Effector memory CD4-positive, alpha-beta T cell (primary cell): ENCODE measurements at places on chromosomes 3 and 15.

DNA sequence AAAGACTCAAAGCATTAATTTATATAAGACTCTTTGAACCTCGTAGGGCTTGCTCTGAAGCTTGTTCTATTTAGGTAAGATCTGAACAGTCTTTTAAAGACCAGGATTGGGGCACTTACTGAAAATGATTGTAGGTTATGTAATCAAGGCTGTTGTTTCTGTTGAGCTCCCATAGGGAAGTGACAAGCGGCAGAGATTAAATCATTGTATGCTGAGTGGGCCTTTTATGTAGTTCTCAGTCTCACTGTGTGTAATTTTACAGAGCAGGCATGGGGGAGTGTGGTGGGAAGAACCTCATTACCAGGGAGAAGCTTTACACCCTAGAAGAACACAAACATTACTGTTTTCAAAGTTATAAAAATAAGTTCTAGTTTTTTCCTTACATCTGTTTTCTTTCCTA lies 160.0 kb upstream of the SNTN start:
- no peak for DNase-seq

DNA sequence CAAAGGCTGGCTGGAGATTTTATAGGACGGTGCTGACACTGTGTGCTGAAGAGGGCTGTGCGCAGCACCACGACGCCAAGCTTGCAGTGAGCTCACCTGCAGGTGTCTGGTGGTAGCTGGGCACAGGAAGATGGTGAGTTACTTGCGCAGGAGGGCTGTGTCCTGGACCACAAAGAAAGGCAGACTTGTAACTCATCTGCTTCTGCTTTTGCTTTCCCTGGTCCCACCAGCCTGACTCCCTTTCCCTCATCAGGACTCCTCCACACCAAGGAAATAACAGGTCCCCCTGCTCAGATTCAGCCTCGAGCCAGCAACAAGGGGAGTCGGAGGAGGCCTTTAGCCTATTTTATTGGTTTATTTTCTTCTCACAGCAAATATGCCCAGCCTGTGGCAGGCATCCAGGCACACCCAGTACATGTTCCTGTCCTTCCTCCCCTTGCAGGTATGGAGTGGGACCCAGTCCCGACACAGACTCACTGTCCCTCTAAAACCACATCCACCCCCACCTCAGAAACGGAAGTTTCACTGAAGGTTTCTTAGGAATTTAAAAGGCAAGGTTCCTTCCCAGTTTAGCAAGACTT lies 35.6 kb upstream of the FLNB start:
- DNase-seq: no peak

- no peak for DNase-seq
Observed at GRCh38 chr15:28129231-28129848, 30.2 kb upstream of the OCA2 start.

- no peak for DNase-seq
Observed at GRCh38 chr3:46222435-46223161, 14.5 kb upstream of the CCR1 start.

GRCh38 chr15:80188251-80188650 lies 35.5 kb downstream of the FAH start:
- no peak for DNase-seq

GRCh38 chr3:44680921-44681455 lies 31.5 kb upstream of the ZNF502 start:
- DNase-seq: no peak

DNA sequence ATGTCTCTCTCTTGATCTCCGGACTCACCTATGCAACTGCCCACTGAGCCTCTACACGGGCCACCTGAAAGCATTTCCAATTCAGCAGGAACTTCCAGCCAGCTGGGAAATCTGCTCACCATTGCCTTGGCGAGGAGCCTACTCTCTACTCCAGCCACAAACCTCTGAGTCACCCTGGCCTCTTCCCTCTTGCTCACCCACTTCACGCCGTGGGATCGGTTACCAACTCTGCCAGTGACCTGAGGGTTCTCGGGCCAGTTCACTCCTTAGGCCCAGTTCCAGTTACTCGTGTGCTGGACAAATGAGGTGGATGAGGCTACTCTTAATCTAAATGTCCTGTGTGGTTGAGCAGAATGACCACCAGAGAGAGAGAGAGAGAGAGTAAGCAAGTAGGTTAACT lies 70.1 kb downstream of the CEMIP start:
- no peak for DNase-seq

DNA sequence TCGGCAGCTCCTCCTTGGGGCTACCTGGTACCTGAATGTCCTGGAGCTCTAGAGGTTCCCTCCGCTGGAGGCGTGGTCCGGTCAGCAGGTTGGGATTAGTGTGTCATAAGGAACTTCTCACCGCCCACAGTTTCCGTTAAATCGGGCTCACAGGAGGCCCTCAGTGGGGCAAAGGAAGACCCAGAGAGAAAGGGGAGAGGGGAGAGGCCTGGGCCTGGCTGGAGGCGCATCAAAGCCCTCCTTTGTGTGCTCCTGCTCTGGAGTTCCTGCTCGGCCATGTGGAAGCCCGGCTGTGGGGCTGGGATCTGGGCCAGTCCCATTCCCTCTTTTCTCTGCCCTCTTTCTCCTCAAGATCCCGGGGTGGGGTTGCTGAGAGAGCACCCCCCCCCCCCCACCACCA lies at the start of gene RLBP1:
Gene RLBP1, minus strand, starts transcription at position 37 of the 400 bp plus-strand sequence. CDS start 2,604 bp downstream, outside the sequence.
- no peak for DNase-seq

- no peak for DNase-seq
Observed at GRCh38 chr15:90893175-90894090, 9.1 kb downstream of the FES start.

DNA sequence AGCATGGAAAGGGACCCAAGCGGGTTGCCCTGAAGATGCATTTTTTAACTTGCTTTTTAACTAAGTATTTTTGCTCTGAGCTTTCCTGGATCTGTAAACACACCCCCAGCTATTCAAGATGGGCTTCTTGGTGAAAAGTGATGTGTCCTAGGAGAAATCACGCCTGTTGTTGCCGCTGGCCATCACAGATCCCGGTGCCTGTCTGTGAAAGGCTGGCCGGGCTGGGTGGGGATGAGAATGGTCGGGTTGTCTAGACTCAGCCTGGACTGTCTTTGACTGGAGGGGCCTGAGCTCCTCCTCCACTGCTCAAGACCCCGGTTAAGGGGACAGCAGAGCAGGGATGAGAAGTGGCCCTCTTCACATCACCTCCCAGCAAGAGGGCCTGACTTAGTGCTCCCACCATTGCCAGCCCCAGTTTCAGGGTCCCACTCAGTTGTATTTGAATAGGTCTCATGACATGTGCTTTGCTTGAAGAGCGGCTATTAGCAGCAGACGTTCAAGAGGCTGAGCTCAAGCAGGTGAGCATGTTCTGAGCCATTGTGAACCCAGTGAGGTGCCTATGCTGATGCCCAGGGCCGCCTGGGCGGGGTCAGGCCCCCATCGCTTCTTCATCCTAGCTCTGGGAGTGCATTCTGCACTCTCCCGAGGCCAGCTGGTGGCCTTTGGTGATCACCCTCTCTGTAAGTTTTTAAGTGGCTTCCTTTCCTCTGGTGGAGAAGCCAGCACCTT lies 79.9 kb downstream of the IGF1R start:
- no peak for DNase-seq

DNA sequence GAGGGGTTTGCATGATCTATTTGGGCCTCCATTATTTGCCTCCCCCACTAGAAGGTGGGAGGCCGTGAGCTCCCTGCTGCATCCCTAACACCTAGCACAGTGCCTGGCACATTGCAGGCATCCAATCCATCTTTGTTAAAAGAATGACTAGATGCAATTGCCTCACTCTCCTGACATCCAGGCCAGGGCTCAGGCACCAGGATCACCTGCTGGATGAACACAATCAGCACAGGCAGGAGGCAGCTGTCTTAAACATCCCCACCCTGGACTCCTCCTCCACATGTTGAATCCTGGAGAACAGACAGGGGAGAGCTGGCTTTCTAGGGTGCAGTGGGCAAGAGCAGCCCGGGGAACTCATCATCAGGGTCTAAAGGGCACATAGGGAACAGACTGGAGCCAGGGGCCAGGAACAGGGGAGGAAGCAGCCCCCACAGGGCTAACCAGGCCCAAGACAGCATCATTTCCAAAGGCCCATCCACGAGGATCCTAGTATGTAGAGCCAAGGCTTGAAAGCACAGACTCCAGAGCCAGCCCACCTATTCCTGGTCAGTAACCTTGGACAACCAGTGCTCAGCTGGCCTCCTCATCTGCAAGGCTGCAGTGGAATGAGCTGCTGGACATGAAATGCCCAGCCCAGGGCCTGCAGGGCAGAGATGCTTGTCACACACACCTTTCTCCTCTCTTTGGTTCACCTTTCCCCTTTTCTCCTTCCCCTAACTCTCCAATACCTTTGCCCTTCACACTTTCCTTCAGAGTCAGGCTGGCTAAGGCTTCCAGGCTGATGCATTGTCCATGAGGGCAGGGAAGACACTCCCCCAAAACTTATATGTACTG lies 254.4 kb upstream of the TLE3 start:
- no peak for DNase-seq

GRCh38 chr15:69669446-69669845 lies 216.8 kb downstream of the RPLP1 start:
- DNase-seq: no peak

DNA sequence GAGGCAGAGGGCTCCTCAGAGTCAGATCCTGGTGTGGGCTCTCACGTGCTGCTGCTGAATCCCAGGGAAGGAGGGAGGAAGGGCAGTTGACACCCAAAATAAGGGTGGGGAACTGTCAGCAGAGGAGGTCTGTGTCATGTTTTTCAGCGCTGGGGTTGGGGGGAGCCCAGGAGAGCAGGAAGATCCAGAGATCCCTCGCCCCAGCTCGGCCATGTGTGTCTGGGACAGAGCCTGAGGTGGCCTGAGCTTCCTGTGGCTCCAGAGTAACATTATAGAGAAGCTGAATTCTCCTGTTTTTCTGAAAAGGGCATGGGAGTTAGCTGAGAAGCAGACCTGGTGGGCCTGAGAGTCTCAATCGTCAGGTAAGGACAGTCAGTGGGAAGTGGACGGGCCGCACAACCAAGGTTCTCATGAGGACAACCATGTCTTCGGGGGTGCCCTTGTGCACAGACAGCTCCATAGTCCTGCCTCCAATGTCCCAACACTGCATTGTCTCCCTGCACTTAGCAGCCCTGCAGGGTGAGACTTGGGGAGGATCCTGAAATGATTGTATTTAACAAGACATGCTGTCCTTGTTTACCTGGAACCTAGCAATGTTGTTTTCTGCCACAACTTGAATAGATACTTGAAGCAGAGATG lies 18.4 kb downstream of the UMPS start:
- DNase-seq: no peak

DNA sequence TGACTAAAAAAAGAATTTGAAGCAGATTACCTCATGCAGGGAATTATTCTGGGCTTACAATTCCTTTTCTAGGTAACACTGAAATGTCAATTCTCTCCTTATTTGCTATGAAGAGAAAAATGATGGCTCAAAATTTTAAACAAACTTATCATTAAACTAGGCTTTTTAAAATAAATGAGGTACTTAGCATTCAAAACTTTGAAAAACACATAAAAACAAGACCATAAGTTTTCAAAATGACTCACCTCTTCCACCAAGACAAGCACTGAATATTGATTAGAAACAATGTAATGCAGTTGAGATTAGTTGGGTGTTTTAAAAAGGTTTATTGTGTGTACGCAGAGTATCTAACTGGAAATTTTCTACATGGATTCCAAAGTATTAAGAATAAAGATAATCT lies 154.6 kb downstream of the ADAM10 start:
- no peak for DNase-seq
